ENCODE measurements at places on chromosomes 13 and 19.
A peak's percentile ranks its signal among the peaks of the same experiment; 100 is the strongest.

GRCh38 chr13:83048419-83048818 is 833.9 kb downstream of the SLITRK1 start:
- DNase-seq: no peak

- DNase-seq: peak; percentile 98
These were observed 2.3 kb downstream of the SLC5A5 start for GRCh38 chr19:17873786-17874757.

GRCh38 chr13:40438999-40439797 is 227.2 kb downstream of the FOXO1 start:
- no peak for DNase-seq

GRCh38 chr19:43526884-43527859 is at the start of gene ETHE1:
Gene ETHE1 (minus strand): TSS chr19:43527201. CDS start chr19:43527177, 24 bp downstream.
- peak; percentile 92 for DNase-seq

GRCh38 chr19:53076984-53077383 is 26.2 kb downstream of the ZNF160 start:
- peak; percentile 27 for DNase-seq

DNA sequence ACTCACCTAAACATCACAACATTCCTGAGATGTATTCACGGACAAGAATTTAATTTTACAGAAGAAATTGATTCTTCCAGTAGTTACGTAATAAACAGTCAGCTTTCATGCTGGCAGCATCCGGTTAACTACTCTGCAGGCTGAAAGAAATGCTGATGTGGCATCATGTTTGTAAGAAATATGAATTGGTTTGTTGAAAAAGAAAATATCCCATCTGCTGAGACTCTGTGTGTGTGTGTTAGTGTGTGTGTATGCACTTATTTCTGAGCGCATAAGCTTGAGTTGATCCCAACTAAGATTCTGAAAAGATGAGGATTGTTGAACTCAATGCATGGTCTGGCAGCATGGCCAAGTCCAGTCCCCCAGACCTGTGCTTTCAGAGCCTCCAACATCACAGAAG is 74.3 kb upstream of the FAM216B start:
- DNase-seq: no peak

GRCh38 chr13:53885997-53886396 is 857.4 kb downstream of the OLFM4 start:
- DNase-seq: no peak

DNA sequence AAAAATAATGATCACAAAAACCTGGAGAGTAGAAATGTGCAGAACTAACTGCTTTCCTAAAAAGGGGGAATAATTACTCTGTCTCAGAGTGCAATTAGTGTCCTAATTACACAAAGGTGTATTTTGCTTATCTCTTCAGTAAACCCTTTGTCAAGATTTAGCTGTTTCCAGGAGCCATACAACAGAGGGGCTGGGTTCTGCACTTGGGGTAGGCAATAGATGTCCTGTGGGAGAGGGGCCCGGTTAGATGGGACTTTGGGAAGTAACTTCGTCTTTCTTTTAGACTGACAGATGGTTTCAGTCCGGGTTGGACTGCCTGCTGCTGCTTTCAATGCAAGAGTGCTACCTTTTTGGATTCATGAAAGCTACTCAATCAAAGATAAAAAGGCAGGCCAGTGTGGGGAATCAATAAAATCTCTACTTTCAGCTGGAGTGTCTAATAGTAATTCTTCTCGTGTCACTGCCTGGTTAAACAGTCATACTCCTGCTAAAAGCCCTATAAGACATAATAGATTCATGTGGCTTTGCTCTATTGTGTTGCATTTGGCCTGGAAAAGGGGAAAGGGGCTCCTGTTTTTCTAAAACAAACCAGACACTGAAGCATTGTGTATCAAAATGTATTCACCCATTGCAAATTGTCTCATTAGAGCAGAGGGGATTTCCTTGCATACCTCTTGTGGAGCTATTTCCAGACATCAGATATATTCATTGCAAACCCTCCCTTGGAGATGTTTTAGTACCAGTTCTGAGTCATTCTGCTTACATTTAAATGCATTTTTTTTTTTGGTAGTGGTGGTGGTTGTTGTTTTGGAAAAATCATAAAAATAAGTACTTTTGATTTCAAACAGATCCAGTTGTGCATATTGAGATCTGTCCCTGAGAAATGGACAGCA is 83.3 kb upstream of the PCDH8 start:
- DNase-seq: no peak

- DNase-seq: no peak
These were observed 383.7 kb downstream of the HS6ST3 start for GRCh38 chr13:96473526-96474180.

DNA sequence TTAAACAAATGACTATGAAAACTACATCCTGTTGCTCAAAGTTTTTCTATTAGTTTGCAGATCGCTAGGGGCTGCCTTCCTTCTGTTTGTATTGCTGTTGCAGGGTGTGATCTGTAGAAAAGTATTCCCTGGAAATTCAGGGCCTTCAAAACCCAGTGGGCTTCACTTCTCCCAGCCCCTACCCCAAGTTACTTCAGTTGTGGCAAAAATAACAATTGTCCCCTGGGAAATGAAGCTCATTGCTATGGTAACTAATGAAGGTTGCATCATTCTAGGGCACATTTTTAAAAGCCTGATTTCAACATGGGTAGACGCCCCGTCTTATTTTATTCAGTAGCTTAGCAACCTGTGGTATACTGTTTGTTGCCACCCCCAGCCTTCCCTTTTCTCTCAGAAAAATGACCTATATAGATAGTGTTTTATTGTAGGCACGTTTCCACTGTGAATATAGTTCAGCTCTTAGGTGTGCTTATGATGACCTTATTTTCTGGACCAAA is 60.9 kb downstream of the WDFY2 start:
- DNase-seq: no peak

DNA sequence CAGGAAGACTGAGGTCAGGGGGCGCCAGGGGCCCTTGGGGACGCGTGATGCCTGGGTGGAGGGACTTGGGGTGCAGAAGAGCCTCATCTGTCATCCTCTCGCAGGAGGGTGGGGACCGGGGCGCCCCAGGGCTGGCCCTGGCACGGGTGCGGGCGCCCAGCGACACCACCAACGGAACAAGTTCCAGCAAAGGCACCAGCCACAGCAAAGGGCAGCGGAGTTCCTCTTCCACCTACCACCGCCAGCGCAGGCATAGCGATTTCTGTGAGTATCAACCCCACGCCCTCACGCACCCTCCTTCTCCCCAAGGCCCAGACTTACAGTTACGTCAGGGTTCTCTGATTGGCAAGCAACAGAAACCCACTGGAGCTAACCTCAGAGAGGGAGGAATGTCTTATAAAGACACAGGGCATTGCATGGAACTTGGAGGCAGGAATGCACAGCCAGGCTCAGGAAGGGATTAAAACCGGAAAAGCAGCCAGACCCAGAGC is 29.4 kb downstream of the MARK4 start:
- DNase-seq: no peak

DNA sequence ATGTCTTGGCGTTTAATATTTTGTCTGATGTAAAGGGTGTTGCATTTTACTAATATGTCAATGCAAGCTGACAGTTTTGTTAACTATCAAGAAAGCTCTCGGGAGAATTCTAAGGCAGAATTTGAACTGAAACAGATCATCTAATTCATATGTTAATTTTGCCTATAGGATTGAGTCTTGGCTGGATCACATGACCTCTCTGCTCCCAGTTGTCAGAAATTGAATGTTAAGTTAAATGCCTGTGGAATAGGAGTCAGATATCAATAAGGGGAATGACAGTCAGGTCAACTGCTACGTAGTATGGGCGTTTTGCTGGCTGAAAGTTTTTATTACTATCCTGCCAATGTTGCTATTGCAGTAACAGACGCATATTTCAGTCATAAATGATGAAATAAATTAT is 358.5 kb downstream of the MYO16 start:
- DNase-seq: no peak

DNA sequence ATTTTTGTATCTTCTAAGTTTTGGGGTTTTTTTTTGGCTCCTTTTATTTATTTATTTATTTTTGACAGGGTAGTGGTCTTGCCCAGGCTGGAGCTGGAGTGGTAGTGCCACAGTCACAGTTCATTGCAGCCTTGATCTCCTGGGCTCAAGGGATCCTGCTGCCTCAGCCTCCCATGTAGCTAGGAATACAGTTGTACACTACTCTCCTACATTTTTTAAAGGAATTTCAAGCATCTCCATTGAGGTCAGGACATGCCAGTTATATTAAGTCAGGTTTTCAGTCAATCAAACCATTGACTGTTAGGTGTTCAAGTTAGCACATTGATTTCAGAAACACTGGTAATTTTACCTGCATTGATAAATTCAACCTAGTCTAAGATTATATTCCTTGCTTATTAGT is 480.5 kb upstream of the SPRY2 start:
- no peak for DNase-seq

DNA sequence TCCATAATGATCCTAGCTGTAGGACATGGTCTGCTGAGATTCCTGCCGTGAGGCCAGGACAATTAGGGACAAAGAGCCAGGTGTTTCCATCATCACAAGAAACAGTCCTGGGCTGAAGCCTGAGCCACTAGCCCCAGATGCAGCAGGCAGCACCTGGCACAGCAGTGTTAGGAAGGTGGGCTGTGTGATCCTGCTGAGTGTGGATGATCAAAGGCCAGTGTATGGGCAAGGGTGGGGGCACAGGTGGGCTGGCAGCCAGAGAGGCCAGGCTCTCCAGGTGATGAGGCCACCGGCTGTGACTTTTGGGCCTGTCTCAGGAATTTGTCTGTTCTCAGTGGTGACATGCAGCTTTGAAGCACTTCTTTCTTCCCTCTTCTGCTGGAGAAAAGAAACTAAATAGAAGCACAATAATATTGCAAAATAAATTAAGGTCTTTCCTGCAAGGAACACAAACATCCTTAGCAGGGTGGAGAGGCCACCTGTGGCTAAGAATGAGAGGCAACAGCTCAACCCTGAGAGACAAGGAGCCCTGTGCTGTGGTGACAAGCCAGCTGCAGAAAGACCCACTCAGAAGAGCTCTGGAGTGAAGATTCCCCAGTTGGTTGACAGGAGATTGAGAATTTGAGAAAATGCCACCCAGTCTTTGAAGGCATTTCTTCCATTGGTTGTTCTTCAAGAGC is 127.6 kb downstream of the KATNAL1 start:
- DNase-seq: no peak

GRCh38 chr19:17766543-17767131 is 15.4 kb downstream of the FCHO1 start:
- peak; percentile 29 for DNase-seq

DNA sequence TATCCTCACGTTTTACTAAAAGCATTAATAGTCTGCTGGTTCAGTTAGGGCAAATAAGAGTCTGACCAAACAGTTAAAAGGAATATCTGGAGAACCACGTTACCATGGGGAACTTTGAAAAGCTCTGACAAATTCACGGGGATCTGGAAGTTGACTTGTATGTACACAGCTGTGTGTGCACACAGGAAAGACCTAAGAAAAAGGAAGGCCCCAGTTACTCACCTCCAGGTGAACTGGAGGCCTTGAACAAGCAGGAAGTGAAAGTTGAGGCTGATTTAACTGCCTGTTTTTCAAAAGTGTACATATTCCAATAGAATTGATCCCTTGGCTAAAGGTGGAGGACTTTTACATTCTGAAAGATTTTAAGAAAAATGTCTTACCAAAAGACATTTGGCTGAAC is 1891.6 kb upstream of the PCDH20 start:
- no peak for DNase-seq

- DNase-seq: no peak
These were observed 94.5 kb upstream of the TM9SF2 start for GRCh38 chr13:99406799-99407201.

DNA sequence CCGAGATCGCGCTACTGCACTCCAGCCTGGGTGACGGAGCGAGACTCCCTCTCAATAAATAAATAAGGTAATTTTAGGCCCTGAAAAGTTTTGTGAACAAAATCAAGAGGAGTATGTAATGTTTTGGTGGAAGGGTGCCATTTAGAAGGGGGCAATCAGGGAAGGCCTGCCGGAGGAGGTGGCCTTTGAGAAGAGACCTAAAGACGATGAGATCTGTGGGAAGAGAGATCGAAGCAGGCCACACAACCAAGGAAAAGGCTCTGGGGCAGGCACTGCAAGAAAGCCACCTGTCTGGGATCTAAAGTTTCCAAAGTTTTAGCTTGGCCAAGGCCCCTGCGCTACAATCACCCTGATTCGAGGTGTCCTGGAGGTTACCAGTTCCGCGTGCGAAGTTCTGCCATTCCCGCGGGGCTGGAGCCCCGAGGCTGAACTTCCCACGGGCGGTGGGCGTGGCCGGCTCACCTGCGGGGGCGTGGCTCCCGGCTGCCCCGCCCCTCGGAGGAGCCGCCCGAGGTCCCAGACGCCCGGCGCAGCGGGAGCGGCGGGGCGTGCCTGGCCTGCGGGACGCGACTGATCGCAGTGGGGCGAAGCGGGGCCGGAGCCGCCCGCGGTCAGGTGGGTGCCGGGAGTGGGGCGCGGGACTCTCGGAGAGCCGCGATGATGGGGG is at the start of gene KLC3:
KLC3 (plus strand) TSS at position 519 of the 667 bp plus-strand sequence. CDS start 4,792 bp downstream, outside the sequence.
- DNase-seq: peak; percentile 96

GRCh38 chr19:45499196-45500180 is 1.2 kb downstream of the PPM1N start:
- peak; percentile 75 for DNase-seq

DNA sequence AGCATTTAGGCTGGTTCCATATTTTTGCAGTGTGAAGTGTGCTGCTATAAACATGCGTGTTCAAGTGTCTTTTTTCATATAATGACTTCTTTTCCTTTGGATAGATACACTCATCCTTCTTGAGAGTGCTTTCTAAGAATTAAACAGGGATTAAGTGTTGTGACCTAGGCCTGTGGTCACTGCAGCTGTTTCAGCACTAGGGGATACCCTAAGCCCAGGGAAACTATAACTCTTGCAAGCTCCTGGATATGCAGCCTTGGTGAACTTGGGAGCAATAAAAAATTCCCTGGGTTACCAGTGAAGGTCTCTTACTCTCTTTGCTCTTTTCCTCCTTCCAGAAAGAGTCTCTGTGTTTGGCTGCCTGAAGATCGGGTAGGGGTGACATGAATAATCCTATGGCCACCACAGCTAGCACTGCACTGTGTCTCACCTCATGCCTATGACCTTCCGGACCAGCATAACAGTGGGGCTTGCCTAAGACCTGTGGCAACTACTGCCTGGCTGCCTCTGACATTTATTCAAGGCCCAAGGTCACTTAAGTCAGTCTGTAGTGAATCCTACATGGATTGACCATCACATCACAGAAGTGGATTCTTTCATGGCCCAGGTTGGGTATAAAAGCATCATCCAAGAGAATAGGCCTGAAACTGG is 799.7 kb downstream of the DACH1 start:
- DNase-seq: no peak

GRCh38 chr13:42814868-42815267 is 33.5 kb downstream of the FAM216B start:
- DNase-seq: no peak

DNA sequence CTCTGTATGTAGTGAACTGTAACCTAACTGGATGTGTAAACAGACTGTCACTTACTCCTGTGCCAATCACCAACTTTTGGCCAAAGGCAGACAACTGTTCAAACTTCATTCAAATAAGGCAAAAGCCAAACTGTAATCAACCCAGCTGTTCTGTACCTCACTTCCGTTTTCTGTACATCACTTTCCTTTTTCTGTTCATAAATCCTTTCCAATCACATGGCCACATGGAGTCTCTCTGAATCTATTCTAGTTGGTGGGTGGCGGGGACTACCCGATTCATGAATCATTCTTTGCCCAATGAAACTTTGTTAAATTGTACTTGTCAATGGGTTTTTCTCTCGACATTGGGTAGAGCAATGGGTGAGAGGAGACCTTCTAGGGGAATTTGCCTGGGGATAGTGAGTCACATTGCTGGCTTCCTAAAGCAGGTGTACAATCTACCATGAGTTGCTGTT is 178.3 kb upstream of the RFC3 start:
- DNase-seq: no peak

Measured in K562 (cell line).